ENCODE measurements at places on chromosomes 3 and 15.

GRCh38 chr3:111882799-111883198, 23.7 kb downstream of the PHLDB2 start:
- no peak for DNase-seq

DNA sequence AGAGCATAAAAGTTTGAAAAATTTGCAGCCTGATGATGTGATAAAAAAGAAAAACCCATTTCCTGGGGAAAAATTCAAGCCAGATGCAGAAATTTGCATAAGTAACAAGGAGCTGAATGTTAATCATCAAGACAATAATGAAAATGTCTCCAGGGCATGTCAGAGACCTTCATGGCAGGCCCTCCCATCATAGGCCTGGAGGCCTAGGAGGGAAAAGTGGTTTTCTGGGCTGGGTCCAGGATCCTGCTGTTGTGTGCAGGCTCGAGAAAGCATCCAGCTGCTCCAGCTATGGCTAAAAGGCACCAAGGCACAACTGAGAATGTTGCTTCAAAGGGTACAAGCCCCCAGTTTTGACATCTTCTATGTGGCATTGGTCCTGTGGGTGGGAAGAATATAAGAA, 1014.0 kb downstream of the SI start:
- DNase-seq = no peak

GRCh38 chr3:40753291-40753770, 228.6 kb downstream of the ZNF621 start:
- no peak for DNase-seq

GRCh38 chr3:82636177-82636576, 874.7 kb upstream of the GBE1 start:
- no peak for DNase-seq

- DNase-seq = no peak
These were observed 37.0 kb downstream of the GRIP2 start for GRCh38 chr3:14503033-14503705.

GRCh38 chr15:41505776-41506175, 7.9 kb downstream of the LTK start:
- DNase-seq = no peak

DNA sequence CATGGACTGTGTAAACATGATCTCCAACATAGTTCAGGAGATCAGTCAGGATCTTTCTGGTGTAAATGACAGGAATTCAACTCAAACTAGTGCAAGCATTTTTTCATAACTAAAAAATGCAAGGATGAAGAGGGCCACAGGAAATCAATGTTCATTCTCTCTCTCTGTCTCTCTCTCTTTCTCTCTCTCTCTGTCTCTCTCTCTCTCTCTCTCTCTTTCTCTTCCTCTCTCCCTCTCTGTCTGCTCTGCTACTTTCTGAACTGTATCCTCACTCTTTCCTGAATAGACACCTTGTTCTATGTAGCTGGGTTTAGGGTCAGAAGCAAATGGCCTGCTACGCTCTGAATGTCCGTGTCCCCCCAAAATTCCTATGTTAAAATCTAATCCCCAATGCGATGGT, 240.9 kb upstream of the UBE2E2 start:
- DNase-seq = no peak

GRCh38 chr3:67415511-67415910, 238.9 kb downstream of the SUCLG2 start:
- DNase-seq = peak; percentile 18

- DNase-seq = peak; percentile 4
These were observed 300.6 kb downstream of the SATB1 start for GRCh38 chr3:18124501-18124900.

- peak; percentile 87 for DNase-seq
These were observed 72.6 kb downstream of the MYO1E start for GRCh38 chr15:59299929-59300617.

- DNase-seq = no peak
These were observed 95.6 kb downstream of the RAD18 start for GRCh38 chr3:8867646-8868045.

GRCh38 chr3:44074181-44074580, 167.5 kb upstream of the TOPAZ1 start:
- DNase-seq = no peak

GRCh38 chr15:56036546-56037067, 43.2 kb upstream of the NEDD4 start:
- no peak for DNase-seq

GRCh38 chr15:62803856-62804400, 238.6 kb upstream of the TPM1 start:
- no peak for DNase-seq

DNA sequence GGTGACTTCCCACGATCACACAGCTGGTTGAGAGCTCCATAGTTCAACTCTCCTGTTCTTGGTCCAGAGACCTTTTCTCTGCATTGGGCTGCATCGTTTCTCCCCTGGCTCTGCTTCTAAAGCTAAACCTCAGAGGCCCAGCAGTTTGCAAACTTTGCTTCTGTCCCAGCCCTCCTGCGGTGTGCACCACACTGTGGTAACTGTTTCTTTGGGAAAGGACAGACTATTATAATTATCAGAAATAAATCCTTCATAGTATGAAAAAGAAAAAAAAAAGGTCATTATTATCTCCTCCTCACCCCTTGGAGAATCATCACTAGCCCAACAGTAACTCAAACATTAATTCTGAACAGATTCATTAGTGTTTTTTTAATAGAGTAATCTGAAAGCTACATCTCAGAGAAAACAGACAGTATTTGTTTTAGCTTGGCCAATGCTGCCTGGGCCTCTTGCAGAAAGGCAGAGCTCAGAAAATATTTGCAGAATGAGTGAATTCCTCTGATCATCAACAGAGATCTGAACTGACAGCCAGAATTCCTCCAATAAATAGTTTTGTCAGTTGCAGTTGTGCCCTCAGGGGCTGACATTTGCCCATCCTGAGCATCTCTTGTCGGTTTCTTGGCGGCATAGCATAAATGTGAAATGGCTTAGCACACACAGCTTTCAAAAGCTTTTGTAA, 52.9 kb downstream of the BFSP2 start:
- DNase-seq = no peak

- no peak for DNase-seq
These were observed 308.5 kb upstream of the MDFIC2 start for GRCh38 chr3:70620956-70621355.
